ENCODE measurements at places on chromosomes 6 and 20.
A peak's percentile ranks its signal among the peaks of the same experiment; 100 is the strongest.

GRCh38 chr6:130183271-130184222 lies 39.2 kb downstream of the SAMD3 start:
- no peak for DNase-seq

DNA sequence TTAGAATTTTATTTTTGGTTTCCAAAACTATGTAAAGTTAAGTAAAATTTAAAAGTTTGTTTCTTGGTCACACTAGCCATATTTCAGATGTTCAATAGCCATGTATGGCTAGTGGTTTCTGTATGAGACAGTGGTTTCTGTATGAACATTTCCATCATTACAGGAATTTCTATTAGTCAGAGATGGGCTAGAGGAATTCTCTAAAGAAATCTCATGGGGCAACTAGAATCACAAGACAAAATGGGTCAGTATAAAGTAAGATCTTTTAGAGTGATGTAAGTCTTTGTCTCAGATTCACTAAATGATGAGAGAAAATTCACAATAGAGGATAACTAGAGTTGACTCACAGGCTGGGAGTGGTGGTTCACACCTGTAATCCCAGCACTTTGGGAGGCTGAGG lies 149.0 kb downstream of the FUT9 start:
- DNase-seq: no peak

DNA sequence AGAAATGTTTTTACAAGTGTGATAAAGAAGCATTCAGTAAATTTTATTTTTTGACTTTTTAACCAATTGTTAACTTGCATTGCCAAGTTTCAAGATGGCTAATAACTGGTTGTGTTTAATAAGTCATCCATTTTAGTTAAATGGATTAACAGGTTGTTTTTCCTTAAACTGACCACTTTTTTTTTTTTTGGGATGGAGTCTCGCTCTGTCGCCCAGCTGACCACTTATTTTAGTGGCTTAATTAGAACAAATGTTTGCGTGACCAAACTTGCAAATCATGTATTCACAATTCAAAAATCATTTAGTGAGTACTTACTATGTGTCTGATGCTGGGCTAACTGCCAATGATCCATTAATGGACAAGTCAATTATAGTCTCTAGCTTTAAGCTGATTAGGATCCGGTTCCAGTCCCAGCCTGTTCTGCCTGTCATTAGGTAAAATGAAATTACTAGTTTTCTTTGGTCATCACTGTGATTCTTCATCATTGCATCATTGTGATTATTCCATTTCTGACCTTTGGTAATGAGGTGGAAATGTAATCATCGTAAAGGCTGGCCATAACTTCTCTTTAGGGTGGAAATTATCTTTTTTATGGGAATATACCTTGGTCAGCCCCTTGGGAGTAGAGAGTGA lies 729.2 kb upstream of the MARCKS start:
- no peak for DNase-seq

DNA sequence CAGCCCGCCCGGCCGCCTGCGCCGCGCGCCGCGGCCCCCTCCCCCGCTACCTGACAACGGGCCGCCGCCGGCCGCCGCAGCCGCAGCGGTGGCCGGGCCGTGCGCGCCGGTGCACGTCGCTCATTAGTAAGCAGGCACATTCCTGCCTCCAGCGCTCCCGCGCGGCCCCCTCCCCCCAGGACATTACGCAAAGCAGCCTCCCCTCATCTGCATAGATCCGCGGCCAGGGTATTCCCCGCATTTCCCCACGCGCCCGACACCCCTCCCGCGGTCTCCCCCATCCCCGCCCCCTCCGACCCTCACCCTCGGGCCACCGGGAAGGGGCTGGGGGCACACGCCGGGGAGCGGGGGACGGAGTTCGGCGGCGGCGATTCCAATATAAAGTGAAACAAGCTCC lies at the start of gene HIVEP2:
TSS of gene HIVEP2 (minus strand) at position 128 of the 397 bp plus-strand sequence. CDS start 170,438 bp downstream, outside the sequence.
- DNase-seq: peak; percentile 55

DNA sequence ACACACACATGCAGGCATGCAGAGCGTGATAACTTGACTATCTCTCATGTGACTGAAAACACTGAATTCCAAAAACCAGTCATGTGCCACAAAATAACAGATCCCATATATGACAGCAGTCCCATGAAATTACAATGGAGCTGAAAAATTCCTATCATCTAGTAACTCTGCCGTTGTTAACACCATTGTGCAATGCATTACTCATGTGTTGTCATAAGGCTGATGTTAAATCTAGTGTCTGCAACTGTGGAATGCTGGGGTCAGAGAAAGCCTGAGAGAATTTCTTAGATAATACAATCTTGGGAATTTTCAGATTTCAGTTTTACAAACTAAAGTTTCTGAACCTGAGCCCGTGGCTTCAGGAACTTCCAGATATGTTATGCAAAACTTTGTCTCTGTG lies 70.2 kb downstream of the LYRM4 start:
- DNase-seq: no peak

DNA sequence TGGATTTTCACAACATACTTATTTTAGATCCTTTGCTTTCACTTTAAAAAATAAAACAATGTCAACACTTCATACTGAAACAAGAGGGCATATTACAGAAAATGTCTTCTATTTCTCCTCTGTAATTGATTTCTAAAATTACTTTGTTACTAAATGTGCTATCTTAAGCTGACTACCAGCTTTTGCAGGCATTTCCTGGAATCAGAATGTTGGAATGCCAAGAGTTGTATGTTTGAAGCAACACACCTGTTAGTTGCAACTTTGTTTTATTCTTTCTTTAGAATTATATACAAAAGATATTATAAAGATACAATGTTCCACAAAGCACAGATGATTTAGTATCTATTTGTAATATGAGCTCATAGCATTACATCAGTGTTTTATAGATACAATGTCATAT lies 62.5 kb upstream of the TMEM170B start:
- no peak for DNase-seq

DNA sequence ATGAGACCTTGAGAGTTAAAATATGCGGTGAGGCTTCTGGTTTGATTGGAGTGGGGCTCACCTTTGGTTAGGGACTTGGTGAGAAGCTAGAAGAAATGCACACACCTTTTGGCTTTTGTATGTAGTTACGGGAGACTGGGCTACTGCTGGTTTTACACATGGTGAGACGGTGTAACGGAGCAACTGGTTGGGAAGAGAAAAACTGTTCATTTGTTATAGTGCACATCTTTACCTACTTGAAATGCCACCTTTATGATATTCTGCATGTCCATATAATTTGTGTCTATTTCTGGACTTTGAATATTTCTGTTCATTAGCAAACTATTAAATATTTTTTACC lies 31.6 kb downstream of the TIAM2 start:
- DNase-seq: no peak

DNA sequence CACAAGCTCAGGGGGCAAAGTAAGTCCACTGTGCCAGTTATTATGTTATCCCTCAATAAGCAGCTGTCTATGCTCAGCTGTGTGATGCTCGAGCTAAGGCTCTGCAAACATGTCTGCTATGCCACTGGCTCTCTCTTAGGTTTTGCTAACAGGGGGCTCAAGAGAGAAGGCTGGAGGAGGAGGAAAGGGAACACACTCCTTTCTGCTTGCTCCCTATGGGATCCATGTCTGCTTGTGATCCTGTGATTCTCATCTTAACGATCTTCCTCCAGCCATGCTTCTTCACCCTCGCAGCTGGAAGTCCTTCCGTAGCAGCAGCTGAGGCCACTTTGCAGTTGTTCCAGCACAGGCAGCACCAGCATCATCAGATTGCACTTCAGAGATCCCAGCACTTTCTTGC lies 37.0 kb upstream of the IGF2R start:
- DNase-seq: no peak

- DNase-seq: no peak
Observed at GRCh38 chr6:25714765-25715164, 39.8 kb upstream of the SLC17A4 start.

DNA sequence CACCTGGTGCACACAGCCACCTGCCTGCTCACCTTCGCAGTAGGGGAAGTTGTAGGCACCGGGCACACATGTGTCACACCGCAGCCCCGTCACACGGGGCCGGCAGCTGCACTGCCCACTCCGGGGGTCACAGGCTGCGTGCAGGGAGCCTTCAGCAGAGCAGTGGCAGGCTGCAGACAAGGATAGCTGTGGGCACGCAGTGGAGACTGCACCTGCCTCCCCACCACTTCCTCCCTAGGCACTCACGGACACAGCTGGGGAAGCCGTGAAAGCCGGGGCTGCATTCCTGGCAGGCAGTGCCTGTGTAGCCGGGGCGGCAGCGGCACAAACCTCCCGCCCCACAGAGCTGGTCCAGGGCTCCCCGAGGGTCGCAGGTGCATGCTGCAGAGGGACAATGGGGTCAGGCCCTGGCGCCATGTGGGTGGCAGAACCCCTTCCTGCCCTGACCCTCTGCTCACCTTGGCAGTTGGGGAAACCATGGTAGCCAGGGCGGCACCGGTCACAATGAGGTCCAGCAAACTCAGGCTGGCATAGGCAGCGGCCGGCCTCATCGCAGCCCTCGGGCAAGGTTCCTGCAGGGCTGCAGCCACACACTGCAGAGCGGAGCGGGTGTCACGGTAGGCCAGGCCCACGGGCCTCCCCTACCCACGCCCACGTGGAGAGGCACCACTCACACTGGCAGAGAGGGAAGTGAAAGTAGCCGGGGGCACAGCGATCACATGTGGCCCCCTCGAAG lies 29.4 kb downstream of the LAMA5 start:
- DNase-seq: no peak

GRCh38 chr6:123203928-123204327 lies 207.9 kb downstream of the CLVS2 start:
- DNase-seq: no peak

GRCh38 chr20:4449957-4450715 lies 271.6 kb upstream of the PRND start:
- DNase-seq: no peak

- DNase-seq: no peak
Observed at GRCh38 chr6:45698046-45698445, 317.6 kb downstream of the CLIC5 start.

DNA sequence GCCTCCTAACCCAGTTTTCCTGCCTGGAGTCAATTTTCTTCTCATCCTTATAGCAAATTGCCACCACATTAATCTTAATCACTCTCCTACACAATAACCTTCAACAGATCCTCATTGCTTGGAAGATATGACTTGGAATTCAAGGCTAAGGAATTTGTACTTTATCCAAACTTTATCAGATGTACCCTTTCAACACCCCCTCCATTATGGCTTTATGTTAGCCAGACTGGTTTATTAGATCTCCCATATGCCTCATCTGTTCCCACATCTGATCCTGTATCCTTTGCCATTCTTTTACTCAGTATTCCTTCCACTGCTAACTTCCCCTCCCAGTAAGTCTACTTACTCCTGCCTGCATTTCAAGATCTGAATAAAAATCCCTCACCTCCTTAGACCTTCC lies 4.0 kb upstream of the FRK start:
- no peak for DNase-seq

GRCh38 chr20:288956-289692 lies 1.4 kb downstream of the C20orf96 start:
- no peak for DNase-seq

DNA sequence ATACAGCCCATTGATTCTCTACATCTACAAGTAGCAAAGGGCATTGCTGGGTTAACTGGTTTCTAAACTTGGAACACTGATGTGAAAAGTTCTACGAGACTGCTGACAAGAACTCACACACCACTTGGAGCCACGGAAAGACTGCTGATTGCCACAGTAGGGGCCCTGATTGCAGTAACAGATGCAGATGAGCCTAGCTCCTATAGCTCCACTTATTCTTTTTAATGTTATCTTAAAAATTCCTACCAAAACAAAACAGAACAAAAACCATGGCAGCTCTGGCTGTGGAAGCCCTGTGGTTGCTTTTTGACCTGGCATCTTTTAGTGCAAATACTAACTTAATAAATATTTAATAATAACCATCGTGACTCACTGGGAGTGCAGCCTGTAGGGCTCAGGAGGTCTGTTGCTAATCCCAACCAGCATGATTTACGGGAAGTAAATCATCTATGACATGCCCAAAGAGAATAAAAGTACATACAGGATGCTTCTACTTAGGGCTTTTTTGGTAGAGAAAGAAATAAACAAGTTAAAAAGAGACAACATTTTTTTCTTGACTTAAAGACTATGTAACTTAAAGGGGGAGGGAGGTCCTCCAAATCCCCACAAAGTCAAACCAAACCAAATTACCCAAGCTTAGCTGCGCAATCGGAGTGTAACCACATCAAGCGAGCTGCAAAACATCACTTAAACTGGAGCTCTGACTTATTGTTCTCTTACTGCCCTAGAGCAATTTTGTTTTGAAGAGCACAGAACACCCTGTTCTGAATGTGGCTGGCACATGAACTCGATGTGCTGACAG lies 87.2 kb downstream of the FKBP5 start:
- DNase-seq: peak; percentile 55

DNA sequence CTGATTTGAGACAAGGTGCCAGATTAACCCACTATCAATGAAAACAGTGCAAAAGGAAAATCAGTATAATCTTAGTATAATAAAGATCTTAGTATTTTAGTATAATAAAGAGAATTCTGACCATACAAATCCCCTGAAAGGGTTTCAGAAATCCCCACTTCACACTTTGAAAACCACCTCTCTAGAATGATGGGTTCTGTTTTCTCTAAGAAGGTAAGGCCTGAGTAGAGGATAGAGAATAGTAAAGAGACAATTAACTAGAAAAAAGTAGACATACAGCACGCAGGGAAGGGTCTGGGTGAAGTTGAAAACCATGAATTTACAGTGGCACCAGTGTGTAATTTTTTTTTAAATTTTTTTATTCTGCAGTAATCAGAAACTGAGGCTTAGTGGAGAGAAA lies 73.6 kb downstream of the REV3L start:
- DNase-seq: no peak

DNA sequence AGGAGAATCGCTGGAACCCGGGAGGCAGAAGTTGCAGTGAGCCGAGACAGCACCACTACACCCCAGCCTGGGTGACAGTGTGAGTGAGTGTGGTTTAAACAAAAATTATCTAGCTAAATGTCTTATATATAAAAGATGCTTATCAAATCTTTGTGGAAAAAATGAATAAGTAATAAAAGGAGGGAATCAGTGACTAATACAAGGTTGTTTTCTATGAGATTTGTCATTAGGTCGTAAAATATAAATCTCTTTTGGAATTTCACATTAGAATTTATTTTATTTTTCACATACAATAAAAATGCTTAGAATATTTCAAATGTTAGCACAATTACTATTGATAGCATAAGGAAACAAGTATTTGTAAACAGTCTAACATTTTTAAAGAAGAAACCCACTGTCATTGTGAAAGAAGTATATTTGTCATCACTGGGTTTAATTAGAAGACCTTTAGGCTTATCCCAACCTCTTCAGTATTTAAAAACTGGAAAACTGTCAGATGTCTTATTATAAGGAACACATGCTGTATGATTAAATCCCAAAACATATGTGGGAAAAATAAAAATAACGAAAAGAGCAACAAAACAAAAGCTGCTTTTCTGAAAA lies 47.1 kb downstream of the ASCC3 start:
- DNase-seq: no peak

DNA sequence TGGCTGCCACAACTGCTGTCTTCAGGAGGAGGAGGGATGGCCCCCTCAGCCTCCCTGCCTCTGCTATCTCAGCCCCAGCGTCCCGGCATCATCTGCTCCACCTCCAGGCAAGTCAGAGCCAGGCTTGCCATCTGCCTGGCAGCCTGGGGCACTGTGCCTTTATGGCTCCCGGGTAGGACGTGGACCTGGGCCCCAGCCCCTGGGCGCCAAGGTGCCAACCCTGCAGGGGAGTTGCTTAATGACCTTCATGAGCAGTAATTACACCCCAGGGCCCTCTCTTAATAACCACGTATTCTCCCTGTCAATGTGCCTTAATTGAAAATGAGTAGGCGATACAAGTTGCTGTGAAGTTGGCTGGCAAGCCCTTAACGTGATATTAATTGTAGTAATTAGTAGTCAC lies 122.1 kb upstream of the MLN start:
- peak; percentile 47 for DNase-seq

GRCh38 chr6:1436334-1437306 lies 47.2 kb downstream of the FOXF2 start:
- peak; percentile 24 for DNase-seq
